Skeletal muscle cell (primary cell): ENCODE measurements at places on chromosomes 4 and X.

GRCh38 chr4:185859111-185859510 lies 47.1 kb upstream of the SORBS2 start:
- DNase-seq = no peak

DNA sequence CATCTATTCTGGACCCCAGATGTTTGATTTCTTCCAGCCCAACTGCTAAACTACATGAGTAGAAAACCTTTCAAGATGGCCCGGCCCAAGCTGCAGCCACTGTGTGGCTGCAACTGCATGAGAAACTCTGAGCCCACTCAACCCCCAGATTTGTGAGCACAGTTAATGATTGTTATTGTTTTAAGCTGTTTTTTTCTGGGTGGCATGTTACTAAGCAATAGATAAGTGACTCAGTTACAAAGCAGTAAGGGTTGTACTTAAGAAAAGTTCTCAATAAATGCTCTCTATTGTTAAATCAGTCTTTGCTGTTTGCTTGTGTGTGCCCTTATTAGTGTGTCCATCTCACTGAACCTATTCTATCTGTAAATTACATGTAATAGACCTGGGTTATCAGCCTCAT lies 51.8 kb downstream of the GC start:
- DNase-seq = no peak

- no peak for DNase-seq
Observed at GRCh38 chr4:173231916-173232315, 63.3 kb downstream of the GALNT7 start.

DNA sequence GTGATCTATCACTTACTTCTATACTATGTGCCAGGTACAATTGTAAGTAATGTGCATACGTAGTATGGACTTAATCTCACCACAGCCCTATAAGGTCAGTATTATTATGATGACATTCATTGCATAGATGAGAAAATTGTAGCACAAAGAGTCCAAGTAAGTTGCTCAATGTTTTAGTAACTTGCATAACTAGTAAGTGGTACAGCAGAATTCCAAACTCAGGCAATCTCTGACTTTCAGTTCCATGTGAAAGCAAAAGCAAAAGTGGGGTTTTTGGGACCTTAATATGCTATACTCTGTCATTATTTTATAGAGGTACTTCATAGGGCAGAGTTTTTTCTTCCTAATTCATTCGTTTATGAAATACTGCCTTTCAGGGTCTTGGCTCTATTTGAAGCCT lies 188.8 kb upstream of the VEGFC start:
- DNase-seq = peak; percentile 58

GRCh38 chr4:139392797-139393196 lies 61.1 kb upstream of the RAB33B start:
- DNase-seq = no peak
